ENCODE measurements at places on chromosomes 6 and 20.

DNA sequence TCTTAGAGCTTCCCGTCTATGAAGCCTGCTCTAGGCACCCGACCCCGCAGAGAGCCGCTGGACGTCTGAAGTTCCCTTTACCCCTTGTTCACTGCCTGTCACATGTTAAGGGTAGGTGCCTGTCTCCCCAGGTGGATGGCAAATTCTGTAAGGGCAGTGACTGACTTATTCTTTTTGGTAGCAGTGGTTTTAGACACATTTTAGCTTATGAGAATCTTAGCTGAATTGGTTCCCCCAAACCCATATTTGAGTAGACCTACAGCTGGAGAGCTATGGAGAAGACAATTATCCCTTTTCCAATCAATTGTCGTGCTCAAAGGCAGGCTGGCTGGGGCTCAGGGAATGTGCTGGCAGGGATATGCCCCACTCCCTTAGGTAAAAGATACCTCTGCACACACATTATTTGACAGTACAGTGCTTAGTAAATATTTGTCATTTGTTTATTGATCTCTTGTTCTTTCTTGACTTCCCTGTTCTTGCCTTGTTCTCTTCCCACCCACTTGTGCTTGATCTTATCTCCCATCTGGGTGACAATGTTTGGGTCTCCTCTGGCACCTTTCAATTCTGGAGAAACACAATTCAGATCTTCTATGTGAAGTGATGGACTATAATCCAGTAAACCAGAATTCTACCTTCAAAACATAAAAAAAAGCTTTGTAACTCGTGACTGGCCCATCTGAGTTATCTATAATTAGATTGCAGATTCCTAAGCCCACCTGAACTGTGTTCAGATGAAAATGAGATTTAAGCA lies 114.3 kb upstream of the SLC2A12 start:
- no peak for DNase-seq

GRCh38 chr20:53855733-53856132 lies 214.7 kb downstream of the BCAS1 start:
- no peak for DNase-seq

DNA sequence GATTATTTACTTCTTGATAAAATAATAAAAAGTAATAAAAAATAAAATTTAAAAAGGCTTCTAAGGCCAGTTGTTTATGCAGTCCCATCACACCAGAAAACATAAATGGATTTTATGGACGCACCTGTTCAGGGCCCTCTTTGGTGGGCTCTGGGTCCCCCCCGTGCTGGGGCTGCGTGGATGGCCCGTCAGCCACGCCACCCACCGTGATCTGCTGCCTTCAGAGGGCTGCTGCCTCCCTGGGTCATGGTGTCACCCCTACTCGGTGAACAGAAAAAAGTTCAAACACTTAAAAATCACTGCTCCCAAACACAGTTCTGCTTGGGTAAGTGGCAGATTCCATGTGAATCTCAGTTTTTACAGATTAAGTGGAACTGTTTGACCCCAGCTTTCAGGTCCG lies 447.6 kb upstream of the AGPAT4 start:
- DNase-seq, result no peak

GRCh38 chr20:38649275-38649891 lies 47.8 kb downstream of the ARHGAP40 start:
- peak; percentile 25 for DNase-seq

DNA sequence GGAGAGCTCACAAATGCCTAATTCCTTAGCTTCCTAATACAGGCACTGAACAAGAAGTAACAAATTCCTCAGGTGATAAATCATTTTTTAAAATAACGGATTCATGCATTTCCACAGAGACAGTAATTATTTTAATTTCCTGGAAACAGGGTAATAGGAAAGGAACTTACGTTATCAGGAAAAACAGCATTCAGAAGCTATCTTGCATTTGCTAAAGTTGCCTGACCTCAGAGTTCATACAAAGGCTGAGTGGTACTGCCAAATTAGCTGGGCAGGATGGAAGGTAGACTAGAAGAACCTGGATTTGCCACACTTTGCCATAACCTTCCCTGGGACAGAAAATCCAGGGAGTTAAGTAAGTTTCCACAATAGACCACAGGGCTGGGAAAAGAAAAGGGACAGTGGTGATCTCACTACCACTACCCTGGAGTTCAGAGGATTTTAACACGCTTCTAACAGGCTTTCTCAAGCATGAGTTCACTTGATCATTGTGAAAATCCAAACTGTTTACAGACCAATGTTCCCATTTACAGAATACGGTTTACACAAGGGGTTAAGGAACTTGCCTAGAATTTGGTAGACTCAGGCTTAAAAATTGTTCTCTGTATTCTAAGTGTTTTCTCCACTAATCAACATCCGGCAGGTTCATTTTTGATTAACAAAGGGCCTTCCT lies 57.0 kb downstream of the KIF13A start:
- DNase-seq, result peak; percentile 21

DNA sequence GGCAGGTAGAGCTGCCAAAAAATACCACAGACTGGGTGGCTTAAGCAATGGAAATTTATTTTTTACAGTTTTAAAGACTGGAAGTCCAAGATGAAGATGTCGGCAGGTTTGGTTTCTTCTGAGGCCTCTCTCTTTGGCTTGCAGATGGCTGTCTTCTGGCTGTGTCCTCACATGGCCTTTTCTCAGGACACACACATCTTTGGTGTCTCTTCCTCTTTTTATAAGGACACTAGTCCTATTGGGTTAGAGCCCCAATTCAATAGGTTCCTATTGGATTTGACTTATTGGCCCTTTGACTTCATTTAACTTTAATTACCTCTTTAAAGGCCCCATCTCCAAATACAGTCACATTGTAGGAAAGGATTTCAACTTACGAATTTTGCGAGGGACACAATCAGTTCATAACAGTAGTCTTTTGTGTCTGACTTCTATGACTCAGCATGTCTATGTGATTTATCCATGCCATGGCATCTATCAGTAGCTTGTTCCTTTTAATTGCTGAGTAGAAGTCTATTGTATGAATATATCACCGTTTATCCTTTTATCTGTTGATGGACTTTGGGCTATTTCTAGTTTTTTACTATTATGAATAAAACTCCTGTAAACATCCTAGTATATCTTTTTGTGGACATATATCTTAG lies 11.0 kb upstream of the TCP11 start:
- no peak for DNase-seq

DNA sequence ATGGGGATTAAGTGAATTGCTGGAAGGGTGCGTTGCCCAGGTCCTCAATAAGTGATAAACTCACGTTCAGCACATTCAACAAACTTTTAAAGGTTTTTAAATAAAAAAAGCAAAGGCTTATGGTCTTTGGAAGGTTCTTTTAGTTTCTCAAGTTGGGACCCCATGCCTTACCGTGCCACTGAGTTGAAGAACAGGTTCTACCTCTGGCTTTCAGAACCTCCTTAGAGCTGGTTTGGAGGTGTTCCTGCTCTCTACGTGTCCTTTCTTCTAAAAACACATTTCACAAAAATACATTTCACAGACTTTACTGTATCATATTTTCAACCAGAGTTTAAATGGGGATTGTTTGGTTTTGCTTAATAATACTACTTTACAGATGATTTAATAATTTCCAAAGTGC lies 29.0 kb downstream of the ARID1B start:
- DNase-seq, result no peak

GRCh38 chr6:105981002-105981887 lies 104.9 kb upstream of the PRDM1 start:
- no peak for DNase-seq

DNA sequence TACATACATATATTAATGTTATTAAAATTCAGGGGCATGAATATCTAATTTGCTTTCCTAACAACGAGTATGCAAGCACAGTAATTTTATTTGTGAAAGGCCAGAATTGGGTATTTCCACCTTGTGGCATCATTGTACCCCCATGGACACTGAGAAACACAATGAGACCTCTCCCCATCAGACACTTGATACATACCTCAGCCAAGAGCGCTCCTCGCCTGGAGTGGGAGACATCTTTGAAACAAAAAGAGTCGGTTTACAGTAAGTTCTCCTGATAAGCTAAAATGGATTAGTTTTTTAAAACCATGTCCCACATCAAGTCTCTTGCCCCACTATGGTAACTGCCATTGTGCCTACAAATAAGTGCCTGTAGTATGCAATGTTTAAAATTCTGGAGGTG lies 2.1 kb downstream of the CNR1 start:
- DNase-seq, result no peak
